ENCODE measurements at places on chromosomes 12 and 14. TPM values are rescaled to one million over a fixed set of nuclear protein-coding genes. Genes with fewer than 3 reads are reported as not detected.

The BDKRB2 gene
- 0.11 TPM for total RNA-seq

The CCDC196 gene
- not detected for total RNA-seq

The GPR84 gene
- 0.16 TPM for total RNA-seq

The KCNA1 gene
- total RNA-seq: not detected

The RNASE7 gene
- not detected for total RNA-seq

The TMEM179 gene
- total RNA-seq: 0.19 TPM

The PRH2 gene
- 0.91 TPM for total RNA-seq

The ERBB3 gene
- 156 TPM for total RNA-seq

The TPH2 gene
- not detected for total RNA-seq

The FSCB gene
- total RNA-seq: not detected

The RFX4 gene
- not detected for total RNA-seq

The NANOG gene
- not detected for total RNA-seq

The PARP11 gene
- 0.77 TPM for total RNA-seq

The GNB3 gene
- total RNA-seq: 0.60 TPM

The FOXA1 gene
- 6.0 TPM for total RNA-seq
